Breast epithelium (tissue), 4 donors: ENCODE measurements at places on chromosomes 13 and 19. TPM values are rescaled to one million over a fixed set of nuclear protein-coding genes. Genes with fewer than 3 reads are reported as not detected.

DNA sequence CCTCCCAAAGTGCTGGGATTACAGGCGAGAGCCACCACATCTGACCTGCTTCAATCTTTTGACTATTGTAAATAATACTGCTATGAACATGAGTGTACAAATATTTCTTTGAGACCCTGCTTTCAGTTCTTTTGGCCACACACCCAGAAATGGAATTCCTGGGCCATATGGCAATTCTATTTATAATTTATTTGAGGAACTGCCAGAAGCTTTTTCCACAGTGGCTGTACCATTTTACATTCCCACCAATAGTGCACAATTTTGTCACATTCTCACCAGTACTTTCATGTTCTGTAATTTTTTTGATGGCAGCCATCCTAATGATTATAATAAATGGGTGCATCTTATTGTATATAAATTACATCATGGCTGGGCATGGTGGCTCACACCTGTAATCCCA lies 13.7 kb upstream of the FCER2 start:
- no peak for DNase-seq

GRCh38 chr19:12202250-12202649 lies 39.4 kb downstream of the ZNF136 start:
- DNase-seq: no peak

GRCh38 chr19:51070334-51071094 lies 5.6 kb upstream of the KLK13 start:
- DNase-seq: no peak

DNA sequence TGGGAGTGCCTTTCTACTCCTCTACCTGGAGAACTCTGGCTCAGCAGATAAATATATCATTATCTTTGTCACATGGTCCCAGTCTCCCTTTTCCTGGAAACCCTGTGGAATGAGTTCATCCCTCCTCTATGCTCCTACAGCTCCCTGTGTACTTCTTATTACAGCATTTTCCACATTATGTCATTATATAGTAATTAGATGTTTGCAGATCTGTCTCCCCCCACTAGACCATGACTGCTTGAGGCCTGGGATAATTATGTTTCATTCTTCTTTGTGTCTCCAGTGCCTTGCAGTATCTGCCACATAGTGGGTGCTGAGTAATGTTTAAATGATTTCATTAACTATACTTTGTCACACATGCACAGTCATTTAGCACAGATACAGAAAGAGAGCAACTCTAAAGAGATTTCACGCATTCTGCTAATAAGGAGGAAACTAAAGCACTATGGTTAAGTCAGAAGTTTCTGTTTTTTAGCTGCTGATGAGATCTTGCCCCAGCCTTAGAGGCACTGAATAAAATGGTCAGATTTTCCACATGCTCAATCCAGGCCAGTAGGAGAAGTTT lies 66.1 kb upstream of the DIAPH3 start:
- DNase-seq: no peak

- DNase-seq: no peak
Measured at GRCh38 chr13:35926859-35927530, 204.2 kb downstream of the DCLK1 start.

GRCh38 chr13:32309312-32310133 lies 5.6 kb downstream of the ZAR1L start:
- no peak for DNase-seq

DNA sequence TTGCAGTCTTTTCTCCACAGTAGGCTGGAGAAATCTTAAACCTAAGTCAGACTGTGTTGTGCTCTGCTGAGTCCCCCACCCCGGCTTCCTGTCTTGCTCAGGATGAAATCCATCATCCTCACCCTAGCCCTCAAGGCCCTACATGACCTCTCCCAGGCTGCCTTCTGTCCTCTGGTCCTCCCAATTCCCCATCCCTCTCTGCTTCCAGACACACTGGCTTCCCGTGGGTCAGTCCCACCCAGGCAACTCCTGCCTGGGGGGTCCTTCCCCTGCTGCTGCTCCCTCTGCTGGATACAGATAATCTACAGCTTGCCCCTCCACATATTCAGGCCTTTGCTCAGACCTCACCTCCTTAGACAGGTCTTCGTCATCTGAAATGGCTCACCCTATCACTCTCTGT lies 18.4 kb upstream of the CBY2 start:
- no peak for DNase-seq

GRCh38 chr13:21478881-21479808 lies 20.0 kb upstream of the ZDHHC20 start:
- DNase-seq: no peak

GRCh38 chr13:24306632-24307031 lies 2.7 kb upstream of the C1QTNF9 start:
- DNase-seq: no peak

DNA sequence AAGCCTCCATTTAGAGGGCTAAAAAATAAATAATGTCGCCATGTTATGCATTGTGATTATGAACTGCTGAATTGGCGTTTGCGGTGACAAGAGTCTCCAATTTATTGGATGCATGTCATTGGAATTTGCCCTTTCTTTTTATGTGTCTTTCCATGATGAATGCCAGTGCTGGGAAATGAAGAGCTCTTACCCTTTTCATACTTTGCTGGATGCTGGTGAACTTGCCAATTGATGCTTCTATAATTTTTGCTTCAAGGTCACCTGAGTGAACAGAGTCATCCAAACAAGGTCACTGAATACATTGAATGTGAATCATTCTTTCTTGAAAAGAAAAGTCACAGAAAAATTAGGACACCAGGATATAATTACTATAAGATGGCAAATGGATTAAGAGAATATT lies 348.2 kb downstream of the OXGR1 start:
- DNase-seq: no peak

- DNase-seq: no peak
Measured at GRCh38 chr13:20513466-20513995, 12.1 kb downstream of the CRYL1 start.

- no peak for DNase-seq
Measured at GRCh38 chr19:7544626-7545025, 9.1 kb downstream of the PNPLA6 start.

DNA sequence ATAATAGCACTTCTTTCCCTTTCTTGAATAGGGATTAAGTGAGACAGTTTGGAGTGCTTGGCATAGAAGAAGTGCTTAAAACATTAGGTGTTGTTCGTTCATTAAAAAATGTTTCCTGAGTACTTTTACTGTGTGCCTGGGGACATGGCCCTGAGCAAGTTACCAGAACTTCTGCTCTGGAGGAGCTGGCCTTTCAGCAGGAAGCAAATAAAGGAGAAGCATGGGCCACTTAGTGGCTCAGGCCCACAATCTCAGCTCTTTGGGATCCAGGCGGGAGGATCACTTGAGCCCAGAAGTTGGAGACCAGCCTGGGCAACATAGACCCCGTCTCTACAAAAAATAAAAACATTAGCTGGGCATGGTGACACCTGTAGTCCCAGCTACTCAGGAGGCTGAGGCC lies 5.7 kb downstream of the DNM2 start:
- DNase-seq: no peak

DUXA gene
- not detected for total RNA-seq

SIGLEC8 gene
- 2.3 TPM for total RNA-seq

MBD3L3 gene
- not detected for total RNA-seq

ZNF793 gene
- total RNA-seq: 7.2 TPM

OR10H4 gene
- not detected for total RNA-seq
